ENCODE measurements at places on chromosomes 4 and X.
A peak's percentile ranks its signal among the peaks of the same experiment; 100 is the strongest.

DNA sequence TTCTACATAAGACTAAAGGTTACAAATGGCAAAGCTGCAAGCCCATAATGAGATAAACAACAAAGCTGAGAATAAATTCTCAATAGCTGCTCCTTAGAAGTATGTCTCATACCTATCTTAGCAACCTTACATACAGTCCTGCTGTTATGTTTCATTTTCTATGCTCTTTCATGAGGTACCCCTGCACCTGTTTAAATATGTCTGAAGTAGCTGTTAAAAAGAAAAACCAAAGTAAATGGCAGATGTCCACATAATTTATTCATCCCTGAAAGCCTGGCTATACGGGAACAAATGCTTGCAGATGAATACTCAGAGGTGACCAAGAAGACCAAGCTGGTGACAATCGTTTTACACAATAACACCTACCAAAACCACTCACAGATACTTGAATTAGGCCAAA, 22.5 kb downstream of the PPA2 start:
- no peak overlapping the region for H3K27ac ChIP-seq
- H3K36me3 ChIP-seq = peaks cover 53% of the 10 kb centered on the region
- H3K4me3 ChIP-seq = no peak overlapping the region
- H3K4me1 ChIP-seq = peaks cover 9% of the 10 kb centered on the region
- no peak for DNase-seq

GRCh38 chrX:125205918-125206665, 113.6 kb upstream of the TEX13C start:
- peak; percentile 52 for DNase-seq
- no peak overlapping the region for H3K27ac ChIP-seq
- no peaks in the 10 kb centered on the region for H3K36me3 ChIP-seq
- H3K4me1 ChIP-seq = peaks cover 18% of the 10 kb centered on the region
- peak overlapping the region; percentile 82 for H3K4me3 ChIP-seq

GRCh38 chrX:10667143-10667542, 46.8 kb upstream of the MID1 start:
- no peaks in the 10 kb centered on the region for H3K36me3 ChIP-seq
- DNase-seq = no peak
- H3K4me3 ChIP-seq = no peak overlapping the region

GRCh38 chr4:150714462-150715438, 132.8 kb downstream of the MAB21L2 start:
- no peak for DNase-seq
- H3K27ac ChIP-seq = no peak overlapping the region
- H3K36me3 ChIP-seq = no peaks in the 10 kb centered on the region
- H3K4me3 ChIP-seq = no peak overlapping the region
- H3K4me1 ChIP-seq = no peaks in the 10 kb centered on the region

DNA sequence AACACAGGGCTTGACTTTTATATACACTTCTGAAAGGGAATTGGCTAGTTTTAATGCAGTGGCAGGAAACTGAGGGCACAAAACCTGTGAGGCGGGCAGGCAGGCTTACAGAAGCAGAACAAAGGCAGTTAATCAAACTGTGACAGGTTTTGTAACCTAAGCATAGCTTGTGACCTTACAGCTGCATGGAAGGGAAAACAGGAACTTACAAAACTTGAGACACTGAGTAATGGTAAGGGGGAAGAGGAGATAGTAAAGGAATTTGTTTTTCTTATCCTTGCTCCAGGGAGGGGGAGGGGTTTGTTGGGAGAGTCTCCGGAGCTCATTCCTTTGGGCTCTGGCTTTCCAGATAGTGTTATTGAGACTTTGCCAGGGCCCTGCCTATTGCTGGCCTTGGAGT, 55.6 kb downstream of the SLITRK4 start:
- no peaks in the 10 kb centered on the region for H3K36me3 ChIP-seq
- H3K4me3 ChIP-seq = no peak overlapping the region
- H3K4me1 ChIP-seq = no peaks in the 10 kb centered on the region
- H3K27ac ChIP-seq = no peak overlapping the region

GRCh38 chrX:10486373-10486772, 134.0 kb downstream of the MID1 start:
- no peaks in the 10 kb centered on the region for H3K4me1 ChIP-seq
- no peaks in the 10 kb centered on the region for H3K27me3 ChIP-seq
- no peak overlapping the region for H3K4me3 ChIP-seq
- no peak overlapping the region for H3K27ac ChIP-seq

- no peak overlapping the region for H3K27ac ChIP-seq
- no peak for DNase-seq
- H3K36me3 ChIP-seq = no peaks in the 10 kb centered on the region
- no peaks in the 10 kb centered on the region for H3K27me3 ChIP-seq
Measured at GRCh38 chr4:94540476-94540875, 88.7 kb downstream of the PDLIM5 start.

GRCh38 chrX:15416133-15416993, 32.1 kb upstream of the VEGFD start:
- H3K27me3 ChIP-seq = no peaks in the 10 kb centered on the region
- no peak overlapping the region for H3K4me3 ChIP-seq
- DNase-seq = no peak
- no peaks in the 10 kb centered on the region for H3K4me1 ChIP-seq

GRCh38 chrX:103878466-103879122, 46.5 kb upstream of the RAB9B start:
- no peaks in the 10 kb centered on the region for H3K27me3 ChIP-seq
- no peaks in the 10 kb centered on the region for H3K36me3 ChIP-seq
- H3K27ac ChIP-seq = no peak overlapping the region
- DNase-seq = no peak
- H3K4me1 ChIP-seq = no peaks in the 10 kb centered on the region
- H3K4me3 ChIP-seq = no peak overlapping the region

DNA sequence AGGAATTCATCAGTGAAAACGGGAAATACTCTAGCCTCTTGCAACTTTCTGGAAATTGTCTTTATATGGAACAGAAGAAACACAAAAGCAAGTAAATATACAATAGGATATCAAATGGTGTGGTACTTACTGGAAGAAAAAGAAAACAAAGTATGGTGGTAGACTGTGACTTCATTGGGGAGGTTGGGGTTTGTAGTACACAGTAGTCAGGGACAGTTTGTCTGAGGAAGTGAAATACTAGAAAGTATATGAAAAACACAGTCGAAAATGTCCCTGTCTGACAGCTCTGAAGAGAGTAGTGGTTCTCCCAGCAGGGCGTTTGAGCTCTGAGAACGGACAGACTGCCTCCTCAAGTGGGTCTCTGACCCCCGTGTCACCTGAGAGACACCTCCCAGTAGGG, 390.0 kb upstream of the NWD2 start:
- DNase-seq = no peak
- no peak overlapping the region for H3K27ac ChIP-seq
- H3K4me1 ChIP-seq = no peaks in the 10 kb centered on the region
- no peaks in the 10 kb centered on the region for H3K36me3 ChIP-seq
- H3K4me3 ChIP-seq = no peak overlapping the region

- H3K4me3 ChIP-seq = no peak overlapping the region
- no peak overlapping the region for H3K27ac ChIP-seq
- H3K4me1 ChIP-seq = no peaks in the 10 kb centered on the region
- peaks cover 1% of the 10 kb centered on the region for H3K27me3 ChIP-seq
- no peak for DNase-seq
Measured at GRCh38 chr4:154314248-154314647, 177.4 kb downstream of the DCHS2 start.

GRCh38 chrX:116232833-116233232, 62.3 kb downstream of the AGTR2 start:
- no peak for DNase-seq
- H3K4me1 ChIP-seq = no peaks in the 10 kb centered on the region
- H3K4me3 ChIP-seq = no peak overlapping the region
- no peaks in the 10 kb centered on the region for H3K36me3 ChIP-seq
- H3K27ac ChIP-seq = no peak overlapping the region

GRCh38 chr4:111398906-111399330, 746.3 kb upstream of the FAM241A start:
- no peaks in the 10 kb centered on the region for H3K27me3 ChIP-seq
- H3K4me3 ChIP-seq = no peak overlapping the region
- H3K36me3 ChIP-seq = no peaks in the 10 kb centered on the region
- H3K4me1 ChIP-seq = no peaks in the 10 kb centered on the region

DNA sequence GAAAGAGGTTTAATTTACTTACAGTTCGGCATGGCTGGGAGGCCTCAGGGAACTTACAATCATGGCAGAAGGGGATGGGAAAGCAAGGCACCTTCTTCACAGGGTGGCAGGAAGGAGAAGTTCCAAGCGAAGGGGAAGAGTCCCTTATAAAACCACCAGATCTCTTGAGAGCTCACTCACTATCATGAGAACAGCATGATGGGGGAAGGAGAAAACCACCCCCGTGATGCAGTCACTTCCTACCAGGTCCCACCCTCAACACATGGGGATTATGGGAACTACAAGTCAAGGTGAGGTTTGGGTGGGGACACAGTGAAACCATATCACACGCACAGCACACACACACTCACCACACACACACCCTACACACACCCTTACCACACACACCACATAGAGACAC, 104.3 kb downstream of the DCTD start:
- H3K27ac ChIP-seq = no peak overlapping the region
- no peaks in the 10 kb centered on the region for H3K36me3 ChIP-seq
- H3K4me3 ChIP-seq = no peak overlapping the region
- peaks cover 12% of the 10 kb centered on the region for H3K4me1 ChIP-seq
- H3K27me3 ChIP-seq = peaks cover 3% of the 10 kb centered on the region

- H3K27me3 ChIP-seq = no peaks in the 10 kb centered on the region
- no peak for DNase-seq
- H3K36me3 ChIP-seq = no peaks in the 10 kb centered on the region
- H3K4me3 ChIP-seq = no peak overlapping the region
- no peak overlapping the region for H3K27ac ChIP-seq
- H3K4me1 ChIP-seq = peaks cover 5% of the 10 kb centered on the region
Measured at GRCh38 chr4:159224408-159224807, 121.5 kb downstream of the RAPGEF2 start.

DNA sequence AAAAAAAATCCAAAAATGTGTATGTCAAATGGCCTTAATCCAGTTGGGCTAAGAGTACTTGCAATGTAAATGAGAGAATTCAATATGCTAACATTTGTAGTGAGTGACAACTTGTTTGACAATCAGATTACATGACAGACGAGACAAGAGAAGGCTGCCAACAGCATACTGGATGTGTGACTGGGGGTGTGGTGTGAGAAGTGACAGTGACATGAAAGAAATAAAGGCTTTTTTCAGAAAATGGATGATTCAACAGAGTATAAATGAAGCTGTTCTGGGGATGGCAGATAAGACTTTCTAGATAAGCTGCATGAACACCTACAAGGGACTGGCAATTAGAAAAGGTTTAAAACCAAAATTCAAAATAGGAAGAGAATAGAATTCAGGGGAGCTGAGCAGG, 143.4 kb downstream of the CENPC start:
- H3K27ac ChIP-seq = no peak overlapping the region
- H3K4me3 ChIP-seq = no peak overlapping the region
- H3K36me3 ChIP-seq = no peaks in the 10 kb centered on the region
- no peak for DNase-seq
- H3K4me1 ChIP-seq = no peaks in the 10 kb centered on the region
- no peaks in the 10 kb centered on the region for H3K27me3 ChIP-seq

- peaks cover 4% of the 10 kb centered on the region for H3K27me3 ChIP-seq
- no peak overlapping the region for H3K27ac ChIP-seq
- no peak for DNase-seq
- no peaks in the 10 kb centered on the region for H3K4me1 ChIP-seq
- H3K4me3 ChIP-seq = no peak overlapping the region
- no peaks in the 10 kb centered on the region for H3K36me3 ChIP-seq
Measured at GRCh38 chr4:100841911-100842310, 324.1 kb upstream of the EMCN start.

- no peak for DNase-seq
- no peaks in the 10 kb centered on the region for H3K36me3 ChIP-seq
- no peaks in the 10 kb centered on the region for H3K27me3 ChIP-seq
- H3K27ac ChIP-seq = no peak overlapping the region
- H3K4me3 ChIP-seq = no peak overlapping the region
- peaks cover 22% of the 10 kb centered on the region for H3K4me1 ChIP-seq
Measured at GRCh38 chr4:101158134-101158482, 189.2 kb downstream of the PPP3CA start.

- H3K27ac ChIP-seq = no peak overlapping the region
- H3K4me3 ChIP-seq = no peak overlapping the region
- peaks cover 10% of the 10 kb centered on the region for H3K27me3 ChIP-seq
- no peaks in the 10 kb centered on the region for H3K36me3 ChIP-seq
- peaks cover 2% of the 10 kb centered on the region for H3K4me1 ChIP-seq
Measured at GRCh38 chr4:138919094-138919936, 96.3 kb upstream of the NOCT start.

DNA sequence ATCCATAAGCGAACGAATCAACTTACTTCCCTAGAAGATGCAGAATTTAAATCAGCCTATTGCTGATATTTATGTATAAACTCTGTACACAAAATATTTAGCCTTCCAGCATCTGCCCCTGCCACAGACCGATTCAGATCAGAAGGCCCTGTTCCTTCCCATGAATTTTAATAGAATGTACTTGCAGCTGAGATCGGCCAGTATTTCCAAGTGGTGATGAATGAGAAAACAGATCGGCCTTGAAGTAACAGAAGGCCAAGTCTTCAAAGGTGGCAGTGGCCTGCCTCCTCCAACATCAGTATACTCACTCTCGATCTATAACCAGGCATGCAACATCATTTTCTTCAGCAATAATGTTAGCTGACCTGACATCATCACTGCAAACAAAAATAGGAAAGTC, 66.4 kb downstream of the PRKG2 start:
- peaks cover under 1% of the 10 kb centered on the region for H3K4me1 ChIP-seq
- H3K27ac ChIP-seq = no peak overlapping the region
- no peaks in the 10 kb centered on the region for H3K27me3 ChIP-seq

GRCh38 chrX:12210196-12210815, 72.0 kb downstream of the FRMPD4 start:
- no peaks in the 10 kb centered on the region for H3K4me1 ChIP-seq
- H3K36me3 ChIP-seq = no peaks in the 10 kb centered on the region
- H3K4me3 ChIP-seq = no peak overlapping the region

DNA sequence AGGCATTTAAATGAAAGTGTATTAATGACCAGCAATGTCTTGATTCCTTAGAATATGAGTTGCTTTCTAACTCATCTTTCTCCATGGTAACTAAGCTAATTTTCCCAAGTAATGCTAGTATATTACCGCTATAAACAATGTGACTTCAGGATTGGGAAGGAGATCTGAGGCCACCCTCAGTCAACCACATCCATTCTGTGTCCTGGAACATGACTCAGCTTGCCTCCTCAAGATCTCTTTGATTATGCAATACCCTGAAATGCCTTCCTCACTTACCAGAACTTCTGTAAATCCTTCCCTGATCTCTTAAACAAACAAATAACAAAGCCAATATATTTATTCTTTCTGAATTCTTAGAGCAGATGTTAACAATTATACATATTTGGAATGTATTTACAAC, 1495.5 kb downstream of the PCDH18 start:
- H3K27me3 ChIP-seq = no peaks in the 10 kb centered on the region
- no peak for DNase-seq
- no peaks in the 10 kb centered on the region for H3K36me3 ChIP-seq
- no peak overlapping the region for H3K27ac ChIP-seq
- no peaks in the 10 kb centered on the region for H3K4me1 ChIP-seq

DNA sequence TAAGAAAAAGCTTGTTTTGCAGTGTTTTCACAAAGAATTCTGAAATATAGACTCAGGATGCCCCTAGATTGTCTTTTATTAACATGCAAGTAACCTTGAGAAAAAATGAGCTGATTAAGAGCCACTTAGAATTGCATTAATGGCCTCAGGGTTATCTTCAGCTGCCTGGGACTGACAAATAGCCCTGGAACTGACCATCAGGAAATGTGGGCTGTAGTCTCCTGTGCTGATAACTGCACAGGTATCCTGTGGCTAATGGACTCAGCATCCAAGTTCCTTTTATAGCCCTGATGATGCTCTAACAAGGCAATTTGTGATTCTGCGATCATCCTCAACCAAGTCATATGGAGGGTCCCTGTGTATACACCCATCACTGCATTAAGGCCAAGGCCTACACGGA, 17.0 kb downstream of the CA5B start:
- no peak for DNase-seq
- H3K4me3 ChIP-seq = no peak overlapping the region
- peaks cover 8% of the 10 kb centered on the region for H3K36me3 ChIP-seq
- no peak overlapping the region for H3K27ac ChIP-seq
- peaks cover 28% of the 10 kb centered on the region for H3K4me1 ChIP-seq

Data from activated CD4-positive, alpha-beta T cell treated with anti-CD3 and anti-CD28 coated beads, Interleukin-2, amount 10 ng/mL, durations not matched to agents 24 days and 14 days (primary cell).